ENCODE measurements at places on chromosomes 6 and 20.

DNA sequence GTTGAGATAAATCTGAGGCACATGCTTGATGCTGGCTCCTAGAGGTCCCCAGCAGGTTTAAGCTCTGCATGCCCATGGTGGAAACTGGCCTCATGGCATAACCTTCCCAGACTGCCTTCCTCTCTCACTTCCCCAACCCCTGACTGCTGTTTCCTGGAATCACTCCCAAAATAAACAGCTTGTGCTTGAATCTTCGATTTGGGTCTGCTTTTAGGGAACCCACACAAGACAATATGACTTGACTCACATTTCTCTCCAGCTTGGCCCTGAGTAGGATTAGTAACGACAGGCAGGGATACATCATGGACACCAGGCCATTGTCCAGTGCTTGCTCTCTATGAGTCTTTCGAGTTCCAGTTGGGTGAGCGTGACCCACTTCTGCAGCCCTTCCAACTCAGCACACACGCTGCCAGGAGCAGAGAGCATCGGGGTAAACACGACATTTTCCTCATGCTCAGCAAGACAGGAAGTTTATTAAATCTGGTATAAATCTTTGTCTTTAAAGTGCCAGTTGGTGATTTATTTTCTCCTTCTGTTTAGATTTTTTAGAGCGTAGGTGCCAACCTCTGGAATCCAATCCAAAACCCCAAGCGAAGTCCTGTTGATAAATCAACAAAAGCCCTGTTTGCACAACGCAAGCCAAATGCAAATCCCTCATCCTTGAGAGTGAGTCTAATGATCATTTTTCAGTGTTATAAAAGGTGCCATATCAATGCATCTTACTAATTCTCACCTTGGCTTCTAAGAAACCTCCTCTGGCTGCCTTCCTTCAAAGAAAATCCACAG lies 135.0 kb downstream of the FOXA2 start:
- DNase-seq: no peak

GRCh38 chr6:137094411-137095008 lies 49.7 kb upstream of the IL20RA start:
- DNase-seq: no peak

DNA sequence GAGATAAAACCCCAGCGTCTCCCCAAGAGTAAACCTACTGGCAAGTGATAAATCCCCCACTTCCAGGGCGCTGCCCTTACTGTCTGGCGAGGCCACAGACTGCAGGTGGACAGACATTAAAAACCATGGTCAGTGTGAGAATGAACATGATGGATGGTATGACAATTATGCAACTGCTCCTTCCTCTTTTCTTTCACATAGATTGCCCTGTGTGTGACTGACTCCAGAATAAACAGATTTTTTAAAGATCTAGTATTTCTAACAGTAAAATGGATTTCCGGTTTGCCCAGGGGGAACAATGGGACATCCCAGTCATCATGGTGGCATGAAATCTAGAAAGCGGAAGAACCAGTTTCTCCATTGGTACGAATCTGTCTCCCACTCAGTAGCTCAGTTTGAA lies 153.7 kb downstream of the FOXC1 start:
- no peak for DNase-seq

GRCh38 chr6:30988209-30988825 lies 4.8 kb downstream of the MUC21 start:
- no peak for DNase-seq

DNA sequence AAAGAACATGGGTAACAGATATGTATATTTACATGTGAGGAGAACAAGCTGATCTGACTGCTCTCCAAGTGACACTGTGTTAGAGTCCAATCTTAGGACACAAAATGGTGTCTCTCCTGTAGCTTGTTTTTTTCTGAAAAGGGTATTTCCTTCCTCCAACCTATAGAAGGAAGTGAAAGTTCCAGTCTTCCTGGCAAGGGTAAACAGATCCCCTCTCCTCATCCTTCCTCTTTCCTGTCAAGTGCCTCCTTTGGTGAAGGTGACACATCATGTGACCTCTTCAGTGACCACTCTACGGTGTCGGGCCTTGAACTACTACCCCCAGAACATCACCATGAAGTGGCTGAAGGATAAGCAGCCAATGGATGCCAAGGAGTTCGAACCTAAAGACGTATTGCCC lies 5.2 kb downstream of the HFE start:
- no peak for DNase-seq

DNA sequence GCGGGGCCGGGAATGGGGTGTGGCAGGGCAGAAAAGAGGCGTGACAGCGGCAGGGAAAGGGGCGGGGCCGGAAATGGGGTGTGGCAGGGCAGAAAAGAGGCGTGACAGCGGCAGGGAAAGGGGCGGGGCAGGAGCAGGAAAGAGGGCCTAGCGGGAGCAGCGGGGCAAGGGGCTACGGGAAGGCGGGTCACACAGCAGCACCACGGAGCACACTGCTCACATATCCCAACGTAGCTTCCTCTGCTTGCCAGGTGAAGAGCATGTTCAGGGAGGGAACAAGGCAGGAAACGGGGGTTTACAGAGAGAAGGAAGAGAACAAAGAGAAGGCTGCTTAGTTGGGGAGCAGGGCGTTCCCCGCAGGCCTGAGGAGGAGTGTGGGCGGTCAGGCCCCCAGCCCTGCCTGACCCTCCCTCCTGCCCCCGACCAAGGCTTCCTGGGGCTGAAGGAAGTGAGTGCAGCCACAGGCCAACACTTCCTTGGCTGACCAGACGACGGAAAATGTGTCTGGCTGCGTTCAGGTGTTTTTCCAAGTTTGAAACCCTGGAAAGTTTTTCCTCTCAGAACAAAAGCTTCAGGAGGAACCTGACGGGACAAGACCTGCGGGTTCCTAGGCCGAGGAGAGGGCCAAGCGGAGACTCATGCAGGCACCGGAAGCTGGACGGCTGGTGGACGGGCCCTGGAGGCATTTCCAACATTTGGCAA lies 13.8 kb downstream of the UCKL1 start:
- peak; percentile 29 for DNase-seq

All from NCI-H187 (cell line).